ENCODE measurements at places on chromosomes 16 and 17.

DNA sequence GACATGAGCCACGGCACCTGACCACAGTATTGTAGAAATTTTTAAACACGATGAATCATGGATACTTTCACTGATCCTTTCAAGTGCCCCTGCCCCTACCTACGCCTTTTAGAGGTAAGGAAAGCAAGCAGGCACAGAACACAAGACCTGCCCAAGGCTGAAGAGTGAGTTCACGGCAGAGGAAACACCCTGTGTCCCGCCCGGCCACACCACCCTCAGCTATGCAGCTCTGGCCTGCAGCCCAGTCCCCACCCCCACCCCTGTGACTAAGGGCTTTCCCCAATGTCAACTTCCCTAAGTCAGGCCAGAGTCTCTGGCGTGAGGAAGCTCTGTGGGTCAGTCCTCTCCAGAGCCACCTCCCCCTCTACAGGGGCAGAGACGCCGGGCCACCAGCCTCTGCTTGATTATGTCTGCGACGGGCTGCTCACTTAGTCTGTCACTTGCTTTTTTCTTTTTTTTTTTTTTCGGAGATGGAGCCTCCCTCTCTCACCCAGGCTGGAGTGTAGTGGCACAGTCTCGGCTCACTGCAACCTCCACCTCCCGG lies 8.4 kb downstream of the SLC16A5 start:
- DNase-seq = peak; percentile 59

- DNase-seq = no peak
These were observed 114.5 kb downstream of the CPPED1 start for GRCh38 chr16:12688951-12689850.

GRCh38 chr17:73318836-73319235 lies 7.0 kb upstream of the CDC42EP4 start:
- DNase-seq = no peak

- DNase-seq = no peak
These were observed 264.7 kb downstream of the C16orf95 start for GRCh38 chr16:87052506-87052905.

DNA sequence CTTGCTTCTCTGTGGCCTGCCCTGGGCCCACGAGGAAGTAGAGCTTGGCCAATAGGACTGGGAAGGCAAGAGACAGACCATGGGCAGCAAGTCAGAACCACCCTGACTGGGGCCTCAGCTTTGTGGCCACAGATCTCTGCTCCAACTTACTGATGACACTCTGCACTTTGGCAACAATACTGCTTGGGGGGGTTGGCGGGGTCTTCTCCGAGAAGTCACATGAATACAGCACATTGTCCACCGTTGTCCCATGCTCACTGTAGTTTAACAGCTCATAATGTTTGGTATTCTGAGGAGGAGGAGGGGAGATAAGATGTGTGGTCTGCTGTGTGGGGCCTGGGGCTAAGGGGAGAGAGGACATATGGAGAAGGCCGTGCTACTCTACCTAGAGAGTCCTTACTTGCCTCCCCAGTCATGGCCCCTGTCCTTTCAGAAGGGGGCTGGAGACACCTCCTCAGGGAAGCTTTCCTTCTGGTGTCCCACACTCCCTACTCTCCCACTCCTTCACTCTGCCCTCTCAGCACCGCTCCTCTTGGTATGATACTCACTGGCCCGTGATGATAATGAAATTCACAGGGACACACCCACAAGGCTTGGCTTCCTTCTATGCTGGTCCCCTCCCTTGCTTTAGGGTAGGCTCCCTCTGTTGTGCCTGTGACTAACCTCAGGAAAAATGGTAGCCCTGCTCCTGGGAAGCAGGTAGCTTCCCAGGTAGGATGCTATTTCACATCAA lies 4.0 kb upstream of the DHRS13 start:
- DNase-seq = peak; percentile 13

DNA sequence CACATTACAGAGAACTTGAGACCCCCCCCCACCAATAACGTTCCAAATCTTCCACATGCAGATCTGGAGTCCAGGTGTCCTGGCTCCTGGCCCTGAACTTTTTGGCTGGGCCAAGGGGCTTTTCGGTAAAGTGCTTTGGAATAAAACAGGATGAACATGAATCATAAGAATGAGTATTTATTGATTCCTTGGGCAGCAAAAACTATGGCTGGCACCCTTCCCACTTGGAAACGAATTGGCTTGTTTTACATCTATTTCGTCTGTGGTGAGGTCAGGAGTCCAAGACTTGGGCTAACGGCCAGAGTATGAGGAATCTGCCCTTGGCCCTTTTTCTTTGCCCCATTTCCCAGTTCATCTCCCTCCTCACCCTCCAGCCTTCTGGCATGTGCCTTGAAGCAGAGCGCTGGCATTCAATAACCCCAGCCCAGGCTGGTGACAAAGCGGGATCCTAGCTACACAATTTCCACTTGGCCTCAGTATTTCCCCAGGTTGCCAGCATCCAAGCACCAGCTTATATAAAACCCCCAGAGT lies 4.1 kb upstream of the UBTF start:
- no peak for DNase-seq

- DNase-seq = no peak
These were observed 14.7 kb upstream of the WFIKKN2 start for GRCh38 chr17:50820651-50821050.

DNA sequence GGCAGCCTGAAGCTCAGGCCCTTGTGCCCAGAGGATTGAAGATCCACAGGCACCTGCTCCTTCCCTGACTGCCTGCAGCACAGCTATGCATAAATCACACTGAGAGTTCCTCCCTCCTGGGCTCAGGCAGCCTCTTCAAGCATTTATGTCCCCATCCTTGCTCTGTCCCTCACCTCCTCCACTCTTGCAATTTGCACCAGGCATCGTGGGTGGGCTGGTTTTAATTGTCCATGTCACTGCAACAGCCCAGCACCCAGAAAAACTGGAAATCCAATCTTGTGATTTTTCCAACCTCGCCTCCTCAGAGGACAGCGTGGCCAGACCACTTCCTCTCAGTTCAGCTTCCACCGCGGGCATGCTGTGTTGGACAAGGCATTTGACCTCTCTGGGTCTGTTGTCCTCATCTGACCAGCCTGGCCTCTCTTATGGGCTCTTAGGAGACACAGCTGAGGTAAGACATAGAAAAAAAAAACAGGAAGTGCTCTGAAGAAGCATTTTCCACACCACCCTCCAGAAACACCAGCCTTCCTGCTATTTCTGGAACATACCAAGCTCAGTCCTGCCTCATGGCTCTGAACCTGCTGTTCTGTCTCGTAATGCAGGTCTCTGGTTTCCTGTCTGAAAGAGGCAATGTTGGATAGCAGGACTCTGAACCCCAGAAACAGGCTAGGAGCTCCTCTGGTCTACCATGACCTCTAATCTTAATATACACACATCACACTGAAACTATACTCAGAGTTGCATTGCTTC lies 8.3 kb downstream of the TMEM114 start:
- DNase-seq = no peak

GRCh38 chr17:15917438-15918027 lies 27.4 kb upstream of the ADORA2B start:
- no peak for DNase-seq

- DNase-seq = no peak
These were observed 6.2 kb upstream of the TMEM92 start for GRCh38 chr17:50268026-50268425.

DNA sequence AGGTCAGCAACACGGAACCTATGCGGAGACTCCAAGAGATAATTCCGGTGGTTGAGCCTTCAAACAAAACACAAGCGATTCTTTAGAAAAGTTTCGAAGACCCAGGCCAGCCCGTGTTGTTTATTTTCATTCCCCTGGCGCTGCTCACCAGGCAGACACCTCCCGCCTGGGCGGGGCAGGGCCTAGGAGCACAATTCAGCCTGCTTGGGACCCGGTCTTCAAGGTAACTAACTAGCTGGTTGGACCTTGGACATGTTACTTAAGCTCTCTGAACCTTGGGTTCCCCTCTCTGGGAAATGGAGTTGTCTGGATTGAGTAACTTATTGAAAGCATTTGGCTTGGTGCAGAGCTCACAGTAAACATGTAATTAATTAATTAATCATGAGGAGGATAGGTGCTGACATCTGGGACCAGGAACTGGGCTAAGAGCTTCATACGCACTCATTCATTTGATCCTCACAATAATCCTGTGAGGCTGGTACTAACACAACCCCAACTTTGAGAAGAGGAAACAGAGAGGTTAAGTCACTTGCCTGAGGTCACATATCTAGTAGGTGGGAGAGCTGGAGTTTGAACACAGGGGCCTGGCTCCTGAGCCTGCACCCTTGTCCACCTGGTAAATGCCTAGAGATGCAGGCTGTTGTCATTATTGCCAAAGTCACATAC lies 125.3 kb upstream of the SMURF2 start:
- DNase-seq = no peak

DNA sequence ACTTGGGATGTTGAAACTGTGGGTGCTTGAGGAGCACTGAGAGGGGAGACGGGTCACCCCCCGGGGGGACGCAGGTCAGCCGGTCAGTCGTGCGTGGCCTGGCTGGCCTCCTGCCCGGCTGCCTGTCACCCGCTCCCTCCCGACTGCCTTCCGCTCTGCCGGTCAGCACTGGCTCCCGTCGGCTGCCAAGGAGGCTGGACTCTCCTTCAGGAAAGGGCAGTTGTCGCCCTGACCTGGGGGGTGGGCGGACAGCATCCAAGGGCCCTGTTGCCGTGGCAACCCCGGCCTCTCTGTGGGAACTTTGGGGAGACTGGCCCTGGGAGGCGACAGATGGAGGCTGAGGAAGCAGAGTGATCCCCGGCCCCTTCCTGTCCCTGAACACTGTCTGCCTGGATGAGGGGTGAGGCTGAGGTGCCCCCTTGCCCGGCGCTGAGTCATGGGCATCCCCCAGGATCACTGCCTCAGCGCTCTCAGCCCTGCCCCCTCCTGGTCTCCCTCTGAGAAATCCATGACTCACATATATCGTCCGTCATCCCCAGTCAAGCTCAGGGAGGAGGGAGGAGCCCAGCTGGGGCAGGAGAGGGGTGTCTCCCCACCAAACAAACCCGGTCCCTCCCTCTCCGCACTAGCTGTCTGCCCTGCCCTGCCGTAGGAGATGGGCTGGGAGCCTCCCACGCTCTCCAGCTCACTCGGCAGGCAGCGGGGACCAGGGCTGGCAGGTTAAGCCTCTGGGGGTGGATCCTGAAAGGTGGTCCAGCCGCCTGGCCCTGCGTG lies at the start of gene ADGRG1:
ADGRG1 (plus strand) TSS at position 623 of the 774 bp plus-strand sequence. CDS start 21,658 bp downstream, outside the sequence.
- DNase-seq = peak; percentile 92

Measured in 8988T (cell line).